ENCODE measurements at places on chromosomes 7 and 10.

DNA sequence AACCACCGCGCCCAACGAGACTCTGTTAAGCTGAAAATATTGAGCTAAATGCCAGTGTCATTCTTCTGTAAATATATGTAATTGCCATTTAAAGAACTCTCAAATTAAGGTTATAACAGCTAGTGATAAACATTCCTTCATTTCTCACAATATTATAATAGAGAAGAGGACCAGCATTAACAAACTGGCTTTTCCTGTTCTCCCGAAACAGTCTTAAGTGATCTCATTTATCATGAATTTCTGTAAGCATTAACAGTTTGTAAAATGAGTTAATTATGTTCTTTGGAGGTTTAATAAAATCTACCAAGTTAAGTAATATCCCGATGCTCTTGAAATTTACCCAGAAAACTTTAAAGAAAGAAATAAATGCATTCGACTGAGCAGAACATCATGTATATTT is 352.8 kb downstream of the KCNMA1 start:
- no peak overlapping the region for H3K4me3 ChIP-seq
- H3K4me1 ChIP-seq, result no peaks in the 10 kb centered on the region
- H3K36me3 ChIP-seq, result no peaks in the 10 kb centered on the region
- no peak overlapping the region for H3K27ac ChIP-seq

DNA sequence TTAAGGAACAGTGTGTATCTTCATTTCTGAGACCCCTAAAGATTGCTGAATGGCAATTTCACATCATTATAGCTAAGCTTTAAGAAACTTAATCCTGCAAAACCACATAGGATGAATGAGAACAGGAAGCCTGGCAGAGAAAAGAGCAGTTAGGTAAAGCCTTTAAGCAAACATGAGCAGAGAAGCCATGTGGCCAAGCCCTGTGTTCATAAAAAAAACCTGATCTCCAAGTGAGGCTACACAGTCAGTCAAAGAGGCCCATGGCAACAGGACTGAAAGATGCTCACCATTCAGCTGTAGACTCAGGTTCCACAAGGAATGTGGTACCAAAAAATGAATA is 9.3 kb downstream of the LIPA start:
- H3K36me3 ChIP-seq, result peaks cover 5% of the 10 kb centered on the region
- no peaks in the 10 kb centered on the region for H3K27me3 ChIP-seq
- no peak overlapping the region for H3K4me3 ChIP-seq
- peak overlapping the region; percentile 62 for H3K27ac ChIP-seq
- no peak for DNase-seq

DNA sequence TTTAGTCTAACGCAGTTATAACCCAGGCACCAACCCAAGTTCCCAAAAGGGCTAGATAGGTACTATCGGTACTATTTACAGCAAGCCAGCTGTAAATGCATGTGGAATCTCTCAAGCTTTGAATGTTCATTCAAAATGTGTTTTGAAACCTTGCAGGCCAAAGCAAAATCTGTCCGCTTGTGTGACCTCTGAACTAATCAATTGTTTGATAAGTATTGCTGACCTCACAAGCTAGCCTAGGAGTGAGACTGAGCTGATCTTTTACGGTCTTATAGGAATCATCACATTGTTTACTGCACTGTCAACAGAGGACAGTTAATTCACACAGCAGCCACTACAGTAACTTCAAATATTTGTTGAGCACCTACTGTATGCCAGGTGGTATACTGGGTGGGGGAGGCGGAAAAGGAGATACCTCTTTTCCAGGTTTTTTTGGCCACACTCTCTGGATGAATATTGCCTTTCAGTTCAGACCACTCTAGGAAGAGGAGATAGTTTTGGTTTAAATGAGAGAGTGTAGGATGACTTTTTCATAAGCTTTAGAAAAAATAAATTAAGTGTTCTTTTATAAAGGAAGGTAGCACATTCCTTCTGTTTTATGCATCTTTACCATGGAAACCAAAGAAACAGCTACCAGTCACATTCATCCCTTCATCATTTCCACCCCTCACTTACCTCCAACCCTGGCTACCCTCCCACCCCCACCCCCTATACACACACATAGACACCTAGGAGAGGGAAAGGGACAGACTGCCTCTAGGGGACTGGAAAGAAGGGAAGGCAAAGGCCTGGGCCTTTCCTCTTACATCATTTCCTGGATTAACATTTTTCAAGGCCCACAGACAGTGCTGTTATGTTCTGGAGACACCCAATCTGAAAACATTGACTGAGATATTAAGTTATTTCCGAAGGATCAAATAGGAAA is 2.4 kb downstream of the PAPSS2 start:
- no peak overlapping the region for H3K4me3 ChIP-seq

- DNase-seq, result no peak
- H3K36me3 ChIP-seq, result no peaks in the 10 kb centered on the region
- H3K27ac ChIP-seq, result no peak overlapping the region
- 0 out of 2 replicates have a peak, but pooled peaks cover 3% of the 10 kb centered on the region for H3K4me1 ChIP-seq
Observed at GRCh38 chr7:131052285-131052904, 275.3 kb upstream of the MKLN1 start.

DNA sequence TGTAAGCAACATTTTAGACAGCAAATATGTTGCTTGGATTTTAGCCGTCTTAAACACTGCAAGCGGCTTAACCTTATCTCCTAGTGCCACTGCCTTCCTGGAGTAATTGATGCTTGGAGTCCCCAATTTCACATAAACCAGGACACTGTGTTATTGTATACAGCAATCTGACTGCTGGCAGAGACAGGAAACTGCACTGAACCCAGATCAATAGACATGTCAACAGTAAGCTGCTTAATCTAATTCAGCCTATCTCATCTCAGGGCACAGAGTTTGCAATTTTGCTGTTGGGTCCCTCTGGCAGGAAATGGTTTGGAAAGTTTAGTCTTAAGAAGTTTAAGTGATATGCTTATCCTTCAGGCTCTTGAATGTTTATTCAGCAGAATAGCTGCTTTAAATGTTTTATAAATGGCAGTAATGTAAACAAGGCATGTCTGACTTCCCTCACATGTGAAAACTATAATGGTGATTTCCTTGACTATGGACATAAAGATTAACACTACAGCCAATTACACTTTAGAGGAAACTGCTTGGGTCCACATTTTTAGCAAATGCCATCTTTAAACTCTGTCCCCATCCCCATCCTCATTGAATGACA is 598.6 kb downstream of the PARD3 start:
- no peak for DNase-seq
- H3K36me3 ChIP-seq, result no peaks in the 10 kb centered on the region
- H3K27me3 ChIP-seq, result no peaks in the 10 kb centered on the region
- no peaks in the 10 kb centered on the region for H3K4me1 ChIP-seq

DNA sequence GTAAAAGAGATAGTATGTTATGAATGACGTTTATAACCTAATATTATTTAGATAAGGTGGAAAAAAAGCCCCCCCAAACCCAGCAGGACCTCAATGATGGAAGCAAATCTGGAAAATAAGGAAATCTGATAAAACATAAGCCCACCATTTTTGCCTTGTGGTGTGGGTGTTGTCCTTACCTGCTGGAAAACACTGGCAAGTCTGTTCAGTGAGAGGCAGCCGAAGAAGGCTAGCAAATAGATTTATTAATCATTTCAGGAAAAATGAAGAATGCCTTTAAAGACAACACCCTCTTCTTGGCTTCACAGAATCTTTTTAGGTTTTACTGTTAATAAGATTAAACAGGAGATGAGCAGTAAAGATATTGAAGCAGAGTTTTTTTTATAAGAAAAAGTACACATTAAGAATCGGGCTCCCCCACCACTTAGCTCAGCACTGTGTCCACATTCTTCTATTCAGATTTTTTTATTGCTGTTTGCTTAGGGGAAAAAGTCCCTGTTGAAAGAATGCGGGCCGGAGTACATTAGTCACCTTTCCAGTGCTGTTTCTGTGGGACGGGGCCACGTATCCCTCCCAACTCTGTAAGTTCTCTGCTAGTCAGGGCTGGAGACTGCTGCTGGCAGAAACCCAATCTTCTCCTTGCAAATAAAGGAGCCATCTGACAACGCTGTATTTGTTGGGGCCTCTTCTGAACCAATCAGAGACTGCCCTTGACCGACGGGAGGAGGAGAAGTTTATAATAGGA is 104.1 kb downstream of the EVX1 start:
- H3K4me1 ChIP-seq, result no peaks in the 10 kb centered on the region
- no peak for DNase-seq
- no peak overlapping the region for H3K27ac ChIP-seq
- H3K4me3 ChIP-seq, result no peak overlapping the region
- H3K27me3 ChIP-seq, result no peaks in the 10 kb centered on the region
- H3K36me3 ChIP-seq, result no peaks in the 10 kb centered on the region

- no peak for DNase-seq
- no peak overlapping the region for H3K4me3 ChIP-seq
- no peaks in the 10 kb centered on the region for H3K27me3 ChIP-seq
- H3K36me3 ChIP-seq, result no peaks in the 10 kb centered on the region
- H3K27ac ChIP-seq, result no peak overlapping the region
Observed at GRCh38 chr7:5350600-5351385, 68.0 kb downstream of the SLC29A4 start.

DNA sequence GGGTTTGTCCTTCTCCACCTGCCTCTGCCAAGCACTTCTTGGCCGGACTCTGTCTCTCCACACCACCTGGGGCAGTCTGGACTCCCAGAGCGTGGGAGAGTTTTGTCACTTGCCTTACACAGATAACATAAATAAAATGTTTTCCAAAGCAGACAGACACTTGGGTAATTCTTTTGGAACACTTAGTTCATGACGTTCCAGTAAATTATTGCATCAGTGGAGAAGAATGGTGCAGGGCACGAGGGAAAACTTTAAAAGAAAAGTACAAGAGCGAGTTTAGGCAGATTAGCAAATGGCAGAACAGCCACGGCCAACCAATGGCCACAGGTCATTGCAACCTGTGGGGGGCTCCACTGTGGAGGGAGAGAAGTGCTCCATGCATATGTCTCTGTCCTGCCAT is 170.6 kb upstream of the GRB10 start:
- DNase-seq, result no peak
- H3K4me1 ChIP-seq, result no peaks in the 10 kb centered on the region
- H3K36me3 ChIP-seq, result no peaks in the 10 kb centered on the region
- no peaks in the 10 kb centered on the region for H3K27me3 ChIP-seq
- H3K4me3 ChIP-seq, result no peak overlapping the region

DNA sequence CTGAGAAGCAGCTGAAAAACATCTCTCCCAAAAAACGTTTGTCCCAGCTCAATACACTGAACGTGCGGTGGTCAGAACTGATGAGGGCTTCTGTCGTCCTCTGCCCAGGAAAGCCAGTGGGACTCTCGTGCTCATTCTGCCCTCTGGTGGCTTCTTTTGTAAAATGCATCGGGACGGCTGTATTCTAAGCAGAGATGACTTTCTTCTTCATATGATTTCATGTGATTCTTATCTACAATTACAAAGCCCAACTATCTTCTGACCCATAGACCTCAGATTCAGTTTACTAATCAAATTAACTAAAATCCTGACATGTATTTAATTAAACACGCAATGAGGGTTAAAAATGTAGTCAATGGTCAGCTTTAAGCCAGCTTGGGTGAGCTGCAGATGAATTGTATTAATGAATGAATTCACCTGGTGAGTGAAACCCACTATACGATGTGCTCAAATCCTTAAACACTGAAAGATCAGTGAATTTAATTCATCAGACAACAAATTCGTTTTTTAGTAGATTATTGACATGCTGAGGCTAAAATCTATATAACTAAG is 117.6 kb upstream of the FAM204A start:
- H3K36me3 ChIP-seq, result no peaks in the 10 kb centered on the region
- no peak overlapping the region for H3K4me3 ChIP-seq
- no peaks in the 10 kb centered on the region for H3K4me1 ChIP-seq
- H3K27me3 ChIP-seq, result peaks cover 3% of the 10 kb centered on the region
- no peak for DNase-seq
- H3K27ac ChIP-seq, result no peak overlapping the region

DNA sequence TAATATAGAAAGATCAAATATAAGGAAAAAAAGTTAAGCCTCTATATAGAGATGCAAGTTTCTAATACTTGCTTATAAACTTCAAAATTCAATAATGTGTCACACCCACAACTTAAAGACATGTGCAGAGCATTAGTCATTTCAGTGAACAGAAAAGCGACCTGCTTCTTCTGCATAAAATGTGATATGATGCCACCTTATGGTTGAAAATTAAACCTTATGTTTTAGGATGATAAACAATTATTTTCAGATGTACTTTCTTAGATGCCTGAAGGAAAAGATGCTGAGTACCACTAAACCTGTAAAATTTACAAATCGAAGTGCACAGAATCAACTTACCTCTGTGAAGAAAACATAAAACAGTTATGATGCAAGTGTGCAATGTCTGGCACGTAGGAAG is 96.0 kb downstream of the MTERF1 start:
- no peaks in the 10 kb centered on the region for H3K36me3 ChIP-seq
- H3K27me3 ChIP-seq, result no peaks in the 10 kb centered on the region
- no peak overlapping the region for H3K4me3 ChIP-seq
- no peak for DNase-seq

GRCh38 chr10:60731134-60731885 is 47.0 kb upstream of the CDK1 start:
- peak; percentile 8 for DNase-seq
- no peaks in the 10 kb centered on the region for H3K27me3 ChIP-seq
- no peak overlapping the region for H3K27ac ChIP-seq
- peak overlapping the region; percentile 76 for H3K4me3 ChIP-seq

DNA sequence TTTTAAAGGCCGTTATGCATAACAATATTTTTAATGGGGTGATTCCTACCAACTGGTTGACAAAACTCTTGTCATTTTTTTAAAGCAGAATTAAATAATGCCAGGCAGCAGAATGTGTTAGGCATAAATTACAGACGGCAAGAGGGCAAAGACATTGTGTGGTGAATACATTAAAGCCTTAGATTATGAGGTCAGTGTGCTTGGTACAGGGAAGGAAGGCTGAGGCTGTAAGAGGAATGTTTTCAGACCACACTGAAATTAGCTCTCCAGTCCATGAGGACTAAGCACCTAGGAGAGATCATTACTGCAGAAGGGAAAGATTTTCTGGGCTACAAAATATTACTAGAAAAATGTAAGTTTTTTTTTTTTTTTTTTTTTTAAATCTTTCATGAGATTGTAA is 312.8 kb upstream of the PRKCQ start:
- H3K4me3 ChIP-seq, result no peak overlapping the region
- H3K27me3 ChIP-seq, result peaks cover 2% of the 10 kb centered on the region
- no peak overlapping the region for H3K27ac ChIP-seq
- H3K36me3 ChIP-seq, result no peaks in the 10 kb centered on the region
- H3K4me1 ChIP-seq, result no peaks in the 10 kb centered on the region
- no peak for DNase-seq

GRCh38 chr7:81491573-81491972 is 278.3 kb downstream of the HGF start:
- no peak overlapping the region for H3K4me3 ChIP-seq
- H3K27me3 ChIP-seq, result no peaks in the 10 kb centered on the region
- no peak overlapping the region for H3K27ac ChIP-seq
- no peak for DNase-seq
- no peaks in the 10 kb centered on the region for H3K36me3 ChIP-seq

GRCh38 chr10:8534096-8534495 is 479.6 kb downstream of the GATA3 start:
- H3K27me3 ChIP-seq, result no peaks in the 10 kb centered on the region
- H3K4me3 ChIP-seq, result no peak overlapping the region
- no peak overlapping the region for H3K27ac ChIP-seq
- no peaks in the 10 kb centered on the region for H3K4me1 ChIP-seq
